ENCODE measurements at places on chromosomes 7 and 10.

DNA sequence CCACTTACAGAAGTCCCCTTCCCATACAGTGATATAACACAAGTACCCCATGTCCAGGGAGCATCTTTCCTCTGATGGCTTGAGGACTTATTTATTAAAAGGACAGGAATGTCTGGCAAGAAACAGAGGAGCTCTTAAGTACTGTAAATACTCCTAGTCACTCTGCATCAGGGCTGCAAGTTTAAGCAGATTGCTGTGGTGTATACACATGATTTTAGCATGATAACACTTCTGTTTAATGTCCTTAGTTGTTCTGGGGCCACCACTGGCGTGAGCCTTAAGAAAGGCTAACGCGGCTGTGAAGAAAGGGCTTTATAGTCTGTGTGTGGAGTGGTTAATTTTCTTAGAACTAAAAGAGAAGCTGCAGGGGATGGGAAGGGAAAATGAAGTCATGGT lies 65.7 kb downstream of the GBF1 start:
- DNase-seq, result no peak

DNA sequence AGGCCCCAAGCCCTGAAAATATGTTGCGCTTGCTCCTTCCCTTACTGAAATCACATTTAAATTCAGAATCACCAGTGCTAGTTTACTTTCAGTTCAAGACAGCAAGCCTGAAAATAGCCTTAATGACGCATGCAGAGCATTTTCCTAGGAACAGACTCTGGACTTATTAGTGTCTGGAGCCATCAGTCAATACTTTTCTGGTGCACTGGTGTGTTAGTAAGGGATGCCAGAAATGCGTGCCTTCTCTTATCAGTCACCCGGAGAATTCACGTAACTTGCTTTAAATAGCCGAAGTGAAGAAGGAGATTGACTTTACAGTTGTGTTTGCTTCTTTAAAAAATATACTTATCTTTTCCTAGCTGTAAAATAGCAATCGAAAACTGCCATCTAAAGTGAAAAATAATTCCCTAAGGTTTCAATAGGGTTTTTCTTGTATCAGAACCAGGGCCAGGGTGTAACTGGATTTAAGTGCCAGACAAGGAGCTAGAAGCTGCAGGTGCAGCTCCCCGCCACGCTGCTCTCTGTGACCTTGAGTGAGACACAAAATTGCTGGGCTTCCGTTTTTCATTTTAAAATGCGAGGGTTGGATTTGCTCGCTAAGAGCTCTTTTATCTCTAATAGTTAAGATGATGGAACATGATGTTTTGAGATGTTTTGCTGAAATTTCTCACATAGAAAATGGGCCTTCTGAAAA lies 177.8 kb downstream of the NSUN6 start:
- DNase-seq, result no peak

GRCh38 chr7:32588657-32589056 lies 93.4 kb downstream of the AVL9 start:
- no peak for DNase-seq

DNA sequence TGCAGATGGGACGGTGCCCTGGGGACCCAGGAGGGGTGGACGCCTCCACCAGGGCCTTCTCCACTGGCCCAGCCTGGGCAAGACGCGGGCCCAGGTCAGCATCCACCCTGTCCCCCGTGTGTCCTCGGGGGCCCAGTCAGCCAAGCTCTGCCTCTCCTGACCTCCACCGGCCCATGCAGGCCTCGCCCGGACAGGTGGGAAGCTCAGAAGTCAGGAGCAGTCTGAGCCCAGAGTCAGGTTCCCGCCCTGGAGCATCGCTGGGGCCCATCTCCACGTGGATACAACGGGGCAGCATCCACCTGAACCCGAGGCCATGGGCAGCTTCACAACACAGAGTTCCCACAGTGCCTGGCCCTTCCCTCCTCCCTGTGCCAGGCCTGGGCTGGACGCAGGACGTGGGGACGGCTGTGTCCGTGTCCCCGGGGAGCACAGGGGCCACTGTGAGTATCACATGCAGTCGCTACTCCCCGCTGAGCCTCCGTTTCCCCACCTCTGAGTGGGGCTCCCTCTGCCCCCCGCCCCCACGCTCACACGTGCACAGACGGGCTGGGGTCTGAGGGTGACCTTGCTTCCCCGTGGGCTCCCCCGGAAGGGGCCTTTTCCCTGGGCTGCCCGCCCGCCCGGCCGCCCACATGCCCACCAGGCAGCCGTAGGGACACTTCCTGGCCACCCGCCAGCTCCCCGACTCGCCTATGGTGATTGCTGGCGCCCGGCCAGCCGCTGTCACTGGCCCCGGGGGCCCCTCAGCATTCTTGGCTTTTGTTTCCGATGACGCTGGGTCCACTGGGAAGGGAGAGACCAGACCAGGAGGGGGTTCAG lies 64.3 kb downstream of the PDGFA start:
- peak; percentile 80 for DNase-seq

DNA sequence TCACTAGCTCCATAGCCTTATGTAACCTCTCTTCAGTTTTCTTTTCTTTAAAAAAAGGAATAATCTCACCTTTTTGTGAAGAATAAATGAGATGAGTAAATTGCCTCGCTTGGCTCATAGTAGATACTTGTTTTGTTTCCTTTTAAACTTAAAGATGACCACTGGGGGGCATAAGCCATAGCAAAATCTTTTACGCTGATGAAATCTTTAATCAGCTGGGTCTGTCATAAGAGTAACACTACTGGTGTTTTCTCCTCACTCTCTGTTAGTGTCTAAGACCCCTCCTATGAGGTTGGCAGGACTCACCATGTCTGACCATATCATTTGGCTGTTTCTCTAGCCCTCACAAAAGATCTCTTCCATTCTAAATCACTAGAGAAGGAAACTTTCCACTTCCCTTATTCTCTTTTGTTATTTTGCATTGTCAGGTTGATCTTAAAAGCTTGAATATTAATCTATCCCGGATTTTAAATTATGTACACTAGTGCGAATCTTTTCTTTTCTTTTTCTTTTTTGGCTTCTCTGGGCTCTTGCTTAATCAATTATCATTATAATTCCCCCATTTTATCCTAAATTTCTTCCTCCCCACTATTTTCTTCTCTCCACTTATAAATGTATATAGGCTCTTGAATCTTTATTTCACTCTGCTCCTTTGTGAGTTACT lies 12.5 kb downstream of the STAG3 start:
- no peak for DNase-seq

DNA sequence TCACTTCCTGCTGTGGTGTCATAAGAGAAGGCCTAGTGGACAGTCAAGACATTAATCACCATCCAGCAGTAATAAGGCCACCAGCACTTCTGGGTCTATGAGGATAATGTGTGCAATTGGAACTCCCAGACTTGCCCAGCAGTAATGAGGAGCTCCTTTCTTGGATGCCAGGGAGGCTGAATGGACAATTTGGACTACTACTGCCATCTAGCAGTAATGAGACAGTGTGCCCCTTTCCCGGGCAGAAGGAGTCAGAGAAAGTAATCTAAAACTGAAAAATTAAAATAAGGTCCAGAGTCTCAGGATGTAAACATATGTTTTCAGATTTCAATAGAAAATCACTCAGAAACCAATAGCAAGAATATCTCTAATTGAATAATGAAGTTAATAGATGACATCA lies 400.4 kb downstream of the CDC14C start:
- no peak for DNase-seq

Data from BE2C (cell line).